ENCODE measurements at places on chromosomes 7 and 10.

DNA sequence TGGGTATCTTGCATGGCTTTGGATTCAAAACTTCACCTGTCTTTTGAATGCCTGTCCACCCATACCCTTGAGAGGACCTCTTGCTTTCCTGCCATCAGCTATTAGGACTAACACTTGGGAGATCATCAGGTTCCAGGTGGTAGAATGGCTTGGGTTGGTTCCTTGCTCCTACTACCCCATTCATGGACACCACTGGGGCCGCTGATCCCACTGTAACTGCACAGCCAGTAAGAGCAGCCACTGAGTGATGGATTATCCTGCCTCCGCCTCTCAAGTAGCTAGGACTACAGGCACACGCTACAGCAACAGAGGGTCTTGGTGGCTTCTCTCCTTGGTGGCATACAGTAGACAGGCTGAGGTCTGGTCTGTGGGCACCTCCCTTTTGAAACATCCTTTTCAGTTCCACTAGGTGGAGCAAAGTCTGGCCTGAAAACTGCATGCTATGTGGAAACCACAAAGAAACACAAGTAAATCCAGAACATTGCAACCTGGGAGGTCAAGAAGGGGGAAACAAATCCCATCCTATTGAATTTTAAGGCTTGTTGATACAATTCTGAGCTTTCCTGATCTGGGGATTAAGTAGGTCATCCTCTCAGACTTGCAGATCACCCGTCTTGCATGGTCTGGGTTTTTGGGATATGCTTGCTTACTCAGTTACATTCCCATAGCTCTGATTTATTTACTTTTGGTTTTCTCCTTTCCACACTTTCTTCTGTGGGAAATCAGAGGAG is 9.4 kb downstream of the WBP1L start:
- DNase-seq = peak; percentile 53

- DNase-seq = peak; percentile 72
Measured at GRCh38 chr10:30980951-30981616, 50.6 kb downstream of the ZNF438 start.

GRCh38 chr10:102669206-102670064 is 25.2 kb downstream of the TRIM8 start:
- no peak for DNase-seq

GRCh38 chr10:5559642-5560141 is 34.9 kb downstream of the CALML3 start:
- no peak for DNase-seq

DNA sequence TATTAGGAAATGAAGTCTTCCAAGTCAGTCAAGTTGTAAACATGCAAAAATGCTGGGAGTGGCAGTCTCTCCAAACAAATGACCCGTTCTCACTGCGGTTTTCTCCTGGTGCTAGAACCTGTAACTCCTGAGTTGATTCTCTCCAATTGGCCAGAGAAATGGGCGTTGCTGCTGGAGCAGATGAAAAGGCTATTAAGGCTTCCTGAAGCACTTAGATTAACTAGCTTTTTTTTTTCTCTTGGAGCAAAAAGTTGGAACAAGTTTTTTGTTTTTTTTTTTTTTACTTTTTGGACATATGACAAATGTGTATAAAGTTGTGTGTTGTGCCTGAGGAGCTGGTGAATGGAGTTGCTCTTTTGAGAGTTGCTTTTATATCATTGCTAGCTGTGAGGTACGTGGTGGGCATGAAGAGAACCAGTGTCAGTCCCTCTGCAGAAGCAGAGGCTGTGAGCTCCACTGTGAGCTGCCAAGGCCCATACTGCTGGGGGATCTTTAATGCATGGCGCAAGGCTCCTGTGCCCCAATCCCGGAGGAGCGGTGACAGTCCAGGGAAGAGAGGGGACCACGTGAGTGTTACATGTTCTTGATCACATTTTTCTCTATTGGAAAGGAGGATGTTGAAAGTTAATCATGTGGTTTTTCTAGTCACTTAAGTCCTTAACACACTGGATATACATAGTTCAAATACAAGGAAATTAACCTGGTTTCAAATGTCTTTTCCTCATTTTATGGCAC is 393.6 kb upstream of the GALNT17 start:
- DNase-seq = no peak

GRCh38 chr7:104895522-104896236 is 118.3 kb upstream of the KMT2E start:
- DNase-seq = no peak

DNA sequence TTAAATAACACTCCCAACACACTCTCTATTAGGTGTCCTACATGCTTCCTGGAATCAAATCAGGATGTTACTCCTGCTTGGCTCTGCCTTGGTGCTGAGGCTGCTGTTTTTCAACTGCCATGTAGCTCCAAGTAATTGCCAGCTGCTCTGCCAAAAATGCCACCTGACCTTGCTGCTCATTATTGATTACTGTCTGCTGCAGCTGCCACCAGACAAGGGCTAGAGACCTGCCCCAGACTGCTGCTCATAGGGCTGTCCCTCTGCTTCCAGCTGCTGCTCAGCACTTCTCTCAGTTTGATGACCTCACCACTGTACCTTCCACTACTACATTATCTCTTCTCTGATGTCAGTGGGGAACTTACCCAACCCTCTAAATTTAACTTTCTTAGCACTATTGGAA is 102.5 kb downstream of the PCLO start:
- no peak for DNase-seq

DNA sequence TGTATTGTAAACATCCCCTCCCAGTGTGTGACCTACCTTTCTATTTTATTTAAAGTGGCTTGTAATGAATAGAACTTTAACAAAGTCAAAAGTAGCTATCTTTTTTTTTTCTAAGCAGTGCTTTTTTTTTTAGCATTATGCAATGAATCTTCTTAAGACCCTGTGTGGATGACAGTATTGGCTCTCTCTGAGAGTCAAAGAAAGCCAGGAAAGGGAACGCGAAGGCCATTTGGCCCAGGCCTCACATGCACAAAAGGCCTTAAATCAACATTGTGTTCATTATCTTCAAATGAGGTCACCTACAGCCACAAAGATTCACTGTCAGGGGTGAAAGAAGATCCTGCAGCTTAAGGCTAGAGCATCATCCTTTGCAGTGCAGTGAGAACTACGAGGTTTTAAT is 721.5 kb downstream of the GRID1 start:
- peak; percentile 35 for DNase-seq

DNA sequence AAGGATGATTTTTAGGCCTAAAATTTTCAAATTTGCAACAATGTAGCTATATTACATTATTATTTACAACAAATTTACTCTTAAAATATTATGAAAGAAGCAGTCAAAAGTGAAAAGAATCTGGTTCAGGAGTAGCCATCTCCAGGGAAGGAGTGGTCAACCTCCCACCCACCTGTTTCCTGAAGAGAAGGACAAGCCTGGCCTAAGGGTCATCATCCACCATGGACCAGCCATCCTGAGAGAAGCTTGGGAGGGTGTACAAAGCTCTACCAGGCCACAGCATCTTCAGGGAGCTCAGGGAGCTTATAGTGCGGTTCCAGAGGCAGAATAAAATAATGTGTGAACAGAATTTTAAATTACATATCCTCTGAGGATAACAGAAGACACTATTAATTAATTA is 38.1 kb downstream of the COL1A2 start:
- no peak for DNase-seq

DNA sequence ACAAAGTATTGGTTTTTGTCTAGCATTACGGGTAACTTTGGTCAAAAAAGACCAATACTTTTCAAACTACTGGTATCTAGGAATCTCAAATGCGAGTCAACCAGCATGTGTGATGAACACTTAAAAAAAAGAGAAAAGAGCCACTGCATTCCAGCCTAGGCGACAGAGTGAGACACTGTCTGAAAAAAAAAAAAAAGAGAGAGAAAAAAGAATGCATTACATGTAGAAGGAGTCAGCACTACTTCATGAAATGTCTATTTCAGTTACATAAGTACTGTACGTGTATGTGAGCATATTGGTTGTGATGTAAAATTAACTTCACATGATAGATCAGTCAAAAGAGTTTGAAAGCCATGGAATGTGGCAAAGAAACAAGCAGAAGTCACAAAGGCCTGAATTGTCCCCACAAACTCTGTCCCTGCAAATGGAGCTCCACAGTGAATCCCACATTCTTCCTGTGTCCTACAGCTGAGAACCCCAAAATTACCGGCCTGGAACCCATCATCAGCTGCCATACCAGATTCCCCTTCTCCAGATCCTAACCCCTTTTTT is 1.6 kb downstream of the DENND11 start:
- DNase-seq = no peak

DNA sequence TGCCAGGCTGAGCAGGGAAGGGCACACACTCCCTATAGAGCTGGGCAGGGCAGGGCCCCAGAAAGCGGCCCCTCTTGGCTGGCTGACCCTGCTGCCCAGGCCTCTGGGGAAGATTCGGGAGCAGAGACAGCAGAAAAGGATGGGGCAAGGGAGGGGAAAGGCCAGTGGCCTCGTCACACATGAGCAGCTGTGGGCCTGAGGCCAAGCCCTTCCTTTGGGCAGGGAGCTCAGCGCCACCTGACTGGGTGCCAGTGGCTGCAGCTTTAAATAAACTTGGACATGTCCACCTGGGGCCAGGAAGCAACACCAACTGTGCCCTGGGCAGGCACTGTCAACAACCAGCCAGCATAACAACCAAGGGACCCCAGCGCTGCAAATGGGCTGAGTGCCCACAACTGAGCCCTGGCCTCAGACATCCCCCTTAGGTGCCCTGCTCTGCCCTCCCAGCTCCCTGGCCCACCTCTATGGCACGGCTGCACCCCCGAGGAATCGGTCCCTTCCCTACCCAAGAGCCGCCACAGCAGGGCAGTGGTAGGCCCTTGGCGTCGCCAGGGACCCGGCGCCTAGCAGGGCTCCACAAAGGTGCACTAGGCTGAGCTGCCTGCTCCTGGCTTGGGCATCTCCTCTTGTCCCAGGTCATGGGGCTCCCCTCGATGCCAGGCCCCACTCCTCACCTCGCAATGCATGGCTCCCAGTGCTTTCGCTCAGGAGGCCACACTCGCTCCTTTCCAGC is 2.6 kb downstream of the CAMK2B start:
- DNase-seq = no peak

- peak; percentile 74 for DNase-seq
Measured at GRCh38 chr10:4270116-4270515, 485.1 kb upstream of the KLF6 start.

DNA sequence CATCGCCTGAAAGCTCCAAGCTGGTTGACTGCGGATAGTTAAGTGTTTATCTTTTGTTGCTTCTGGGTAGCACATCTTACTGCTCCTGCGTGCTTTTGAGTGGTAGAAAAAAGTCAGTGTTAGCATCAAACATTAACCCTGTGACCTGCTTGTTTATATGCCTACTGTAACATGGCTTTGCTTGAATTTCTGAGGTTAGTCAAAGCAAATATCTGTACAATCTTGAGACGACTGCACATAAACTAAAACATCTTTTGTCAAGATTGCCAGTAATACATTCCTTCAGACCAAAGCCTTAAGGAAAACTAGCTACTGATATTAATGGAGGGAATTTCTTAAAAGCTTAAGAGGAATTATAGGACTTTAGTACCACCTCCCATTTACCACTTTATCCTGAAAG is 163.7 kb downstream of the BAMBI start:
- DNase-seq = no peak

DNA sequence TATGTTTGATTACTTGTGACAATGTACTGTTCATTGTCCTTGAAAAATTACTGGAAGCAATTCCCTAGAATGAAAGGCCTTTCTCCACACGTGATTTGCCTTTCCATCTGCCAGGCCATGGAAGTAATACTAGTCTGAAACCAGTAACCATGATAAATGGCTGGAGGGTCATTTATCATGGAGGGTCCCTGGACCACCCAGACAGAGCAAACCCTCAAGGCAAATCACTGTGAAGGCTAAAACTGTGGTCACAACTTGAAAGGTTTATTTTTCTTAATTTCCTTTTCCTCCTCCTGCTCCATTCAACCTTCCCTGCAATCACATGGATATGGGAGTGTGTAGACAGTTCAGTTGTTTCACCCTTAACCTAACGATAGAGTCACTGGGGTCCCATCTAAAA is 16.4 kb downstream of the BRAF start:
- DNase-seq = no peak

- DNase-seq = peak; percentile 71
Measured at GRCh38 chr10:17923728-17924127, 28.0 kb upstream of the SLC39A12 start.

DNA sequence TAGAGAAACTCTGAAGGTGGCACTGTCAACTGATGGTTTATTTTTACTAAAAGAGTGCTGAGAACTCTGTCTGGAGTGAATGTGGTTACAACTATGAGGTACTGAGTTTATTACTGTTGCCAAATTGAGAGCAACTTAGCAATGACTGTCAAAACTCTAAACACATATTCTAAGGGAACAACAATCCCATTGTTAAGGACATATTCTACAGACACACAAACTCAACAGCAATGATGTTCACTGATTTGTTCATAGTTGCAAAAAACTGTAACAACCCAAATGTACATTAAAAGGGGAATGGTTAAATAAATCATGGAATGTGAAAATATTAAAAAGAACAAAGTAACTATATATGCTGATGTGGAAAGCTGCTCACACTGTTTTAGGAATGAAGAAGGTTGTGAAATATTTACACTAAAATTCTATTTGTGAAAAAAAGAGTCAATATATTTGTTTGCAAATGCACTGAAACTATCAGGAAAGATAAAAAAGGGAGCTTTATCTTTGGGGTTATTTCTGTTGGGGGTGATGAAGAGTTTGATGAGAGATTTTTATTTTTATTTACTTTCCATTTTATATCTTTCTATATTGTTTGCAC is 12.9 kb downstream of the PON2 start:
- no peak for DNase-seq

- DNase-seq = no peak
Measured at GRCh38 chr10:28623483-28623882, 53.8 kb upstream of the BAMBI start.

DNA sequence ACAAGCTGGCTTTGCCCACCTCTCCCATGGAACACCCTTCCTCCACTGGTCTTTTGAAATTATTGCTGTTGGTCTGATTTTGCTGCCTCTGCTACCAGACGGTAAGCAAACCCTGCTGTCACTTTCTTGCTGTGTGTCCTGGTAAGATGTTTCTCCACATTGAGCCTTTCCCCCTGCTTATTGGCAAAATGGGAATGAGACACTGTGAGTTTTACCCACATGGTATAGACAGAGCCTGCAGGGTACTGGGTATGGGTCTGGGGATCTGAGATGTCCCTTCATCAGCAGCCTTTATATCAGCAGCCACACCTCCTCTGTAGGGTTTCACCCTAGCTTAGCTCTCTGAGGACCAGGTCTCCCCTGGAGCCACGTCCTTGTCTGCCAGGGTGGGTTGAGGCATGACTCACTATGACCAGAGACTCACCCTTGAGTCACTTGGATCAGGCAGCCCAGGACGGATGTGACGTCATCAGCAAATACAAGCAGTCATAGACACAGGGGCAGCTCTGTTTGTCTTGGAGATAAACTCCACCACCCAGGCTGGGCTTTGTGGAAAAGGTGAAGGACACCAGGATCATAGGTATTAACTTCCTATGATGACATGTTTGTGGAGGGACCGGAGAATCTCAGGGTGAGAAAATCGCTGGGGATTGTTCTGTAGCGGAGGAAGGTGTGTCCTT is 17.9 kb upstream of the BAIAP2L1 start:
- peak; percentile 83 for DNase-seq

- DNase-seq = no peak
Measured at GRCh38 chr7:42227936-42228591, 8.9 kb downstream of the GLI3 start.
